ENCODE measurements at places on chromosomes 2 and 18.

GRCh38 chr2:198162276-198162675 is 357.9 kb downstream of the PLCL1 start:
- DNase-seq, result no peak

- no peak for DNase-seq
Observed at GRCh38 chr2:39632876-39633275, 32.8 kb upstream of the TMEM178A start.

GRCh38 chr2:172680436-172681068 is 55.1 kb upstream of the RAPGEF4 start:
- DNase-seq, result peak; percentile 35

GRCh38 chr2:206392118-206392517 is 51.2 kb upstream of the ADAM23 start:
- peak; percentile 65 for DNase-seq

GRCh38 chr2:102294802-102295489 is 16.4 kb upstream of the IL1RL1 start:
- DNase-seq, result no peak

- DNase-seq, result no peak
Observed at GRCh38 chr2:120920454-120921148, 184.9 kb downstream of the GLI2 start.

GRCh38 chr2:28717339-28717758 is 34.3 kb upstream of the PPP1CB start:
- no peak for DNase-seq

- DNase-seq, result no peak
Observed at GRCh38 chr2:15747603-15748471, 156.2 kb downstream of the DDX1 start.

GRCh38 chr2:1675633-1676032 is 68.7 kb downstream of the PXDN start:
- DNase-seq, result no peak

DNA sequence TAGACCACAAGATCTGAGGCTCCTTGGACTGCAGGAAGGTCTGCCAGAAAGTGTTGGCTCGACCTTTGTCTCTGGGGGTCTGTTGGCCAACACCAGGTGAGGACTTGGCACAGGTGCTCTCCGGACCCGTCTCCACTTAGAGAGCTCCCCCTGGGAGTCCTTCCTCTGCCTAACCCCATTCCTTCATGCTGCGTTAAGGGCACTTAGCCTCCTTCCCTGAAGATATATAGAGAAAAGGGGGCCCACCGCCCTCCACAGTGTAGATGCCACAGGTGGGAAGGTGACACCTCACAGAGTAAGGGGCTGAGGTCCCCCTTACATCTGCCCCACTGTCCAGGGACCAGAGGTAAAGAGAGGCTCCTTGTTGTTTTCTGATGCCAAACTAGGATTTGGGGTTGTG is 8.2 kb downstream of the IGFBP5 start:
- DNase-seq, result no peak

DNA sequence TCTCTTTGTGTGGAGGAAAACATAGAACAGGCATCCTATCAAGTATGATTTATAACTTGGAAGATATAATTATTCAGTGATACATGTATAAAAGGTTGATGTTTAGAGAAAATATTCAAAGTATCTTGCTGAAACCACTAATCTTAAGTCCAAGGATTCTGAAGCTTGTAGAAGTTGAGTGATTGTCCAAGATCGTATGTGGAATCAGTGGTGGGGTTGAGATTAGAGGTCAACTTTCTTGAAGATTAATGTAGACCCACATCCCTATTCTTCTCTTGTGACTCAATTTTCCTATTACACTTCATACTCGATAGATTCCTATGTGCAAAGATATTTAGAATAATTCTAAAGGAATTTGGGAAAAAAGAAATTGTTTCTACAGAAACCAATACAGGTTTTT is 1565.9 kb upstream of the ACVR2A start:
- DNase-seq, result no peak

DNA sequence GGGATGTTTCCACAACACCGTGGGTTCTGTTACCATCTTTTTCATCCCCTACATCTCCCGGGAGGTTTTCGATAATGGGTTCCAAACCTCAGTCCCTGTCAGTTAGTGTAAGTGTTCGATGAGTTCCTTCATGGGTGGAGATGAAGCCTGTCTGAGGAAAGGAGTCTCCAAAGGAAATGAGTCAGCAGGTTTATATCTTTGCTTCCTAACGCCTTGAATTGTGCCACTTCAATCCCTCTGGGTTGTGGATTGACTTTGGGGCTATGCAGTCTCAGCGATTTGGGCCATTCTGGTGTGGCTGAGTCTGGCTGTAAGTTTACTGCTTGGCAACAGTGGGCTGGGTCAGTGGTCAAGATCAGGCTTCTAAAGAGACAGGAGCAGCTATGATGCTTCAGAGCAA is 1.2 kb downstream of the SERPINB5 start:
- DNase-seq, result no peak

DNA sequence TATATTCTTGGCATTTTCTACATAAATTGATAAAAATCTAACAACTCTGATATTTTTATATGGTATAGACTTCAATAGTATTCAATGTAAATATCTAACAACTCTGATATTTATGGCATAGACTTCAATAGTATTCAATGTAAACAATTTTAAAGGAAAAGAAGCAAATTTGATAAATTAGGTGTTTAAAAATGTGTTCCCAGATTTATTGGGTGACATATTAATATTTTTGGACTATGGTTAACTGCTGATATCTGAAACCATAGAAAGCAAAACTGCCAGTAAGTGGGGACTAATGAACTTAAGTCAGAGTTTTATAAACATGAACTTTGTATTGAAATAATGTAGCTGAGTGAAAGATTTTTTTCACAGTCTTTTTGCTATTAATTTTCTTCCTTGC is 1576.0 kb upstream of the DDX18 start:
- no peak for DNase-seq

GRCh38 chr2:53515435-53516332 is 251.9 kb upstream of the CHAC2 start:
- no peak for DNase-seq

DNA sequence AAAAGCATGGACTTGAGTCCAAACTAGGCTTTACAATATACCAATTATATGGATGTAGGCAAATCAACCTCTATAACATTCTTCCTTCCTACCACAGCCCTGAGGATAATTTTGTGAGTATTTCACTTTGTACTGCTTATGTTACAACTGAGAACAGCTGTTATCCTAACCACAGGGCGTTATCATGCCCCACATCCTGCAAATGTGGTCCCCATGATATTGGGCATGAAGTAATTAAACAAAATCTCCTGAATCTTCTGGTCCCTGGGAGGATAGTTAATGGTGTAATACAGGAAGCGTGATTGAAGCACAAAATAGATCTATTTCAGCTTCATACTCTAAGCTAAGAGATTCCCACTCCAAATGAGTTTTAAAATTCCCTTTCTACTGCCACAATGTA is 223.6 kb downstream of the CDH20 start:
- DNase-seq, result no peak
